ENCODE measurements at places on chromosomes 4 and X.

DNA sequence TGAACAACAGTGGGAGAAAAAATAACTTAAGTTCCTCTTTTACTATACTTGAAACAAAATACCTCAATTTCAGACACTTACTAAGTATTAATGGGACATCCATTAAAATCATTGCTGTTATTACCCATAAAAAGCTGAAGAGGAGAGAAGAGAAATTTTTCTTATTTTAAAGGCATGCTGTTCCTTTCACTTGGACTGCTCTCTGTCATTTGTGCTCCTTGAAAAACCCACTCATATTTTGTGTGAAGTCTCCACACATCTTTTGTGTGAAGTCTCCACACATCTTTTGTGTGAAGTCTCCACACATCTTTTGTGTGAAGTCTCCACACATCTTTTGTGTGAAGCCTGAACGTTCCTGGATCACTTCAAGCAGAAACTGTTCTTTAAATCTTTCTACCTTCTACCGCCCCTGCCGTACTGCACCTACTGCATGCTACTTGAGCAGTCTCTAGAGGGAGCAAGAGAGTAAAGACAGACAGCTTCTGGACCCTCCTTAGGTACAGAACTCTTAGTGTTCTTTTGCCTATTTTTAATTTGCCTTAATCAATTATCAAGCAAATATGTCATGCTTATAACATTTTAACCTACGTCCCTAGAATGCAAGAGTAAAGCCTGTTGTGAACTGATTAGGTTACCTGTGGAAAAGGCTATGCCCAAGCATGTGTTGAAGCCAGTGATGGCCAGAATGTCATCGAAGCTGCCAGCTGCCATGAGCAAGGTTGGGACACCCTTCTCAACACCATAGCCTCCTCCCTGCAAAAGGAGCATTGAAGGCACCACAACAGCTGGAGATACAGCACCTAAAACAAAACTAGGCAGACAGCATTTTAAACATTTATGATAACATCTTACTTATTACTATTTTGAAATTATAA is 27.1 kb upstream of the SLC9B1 start:
- peak; percentile 56 for DNase-seq

GRCh38 chrX:151336809-151337208 is 60.2 kb upstream of the VMA21 start:
- no peak for DNase-seq

- peak; percentile 70 for DNase-seq
Measured at GRCh38 chr4:148834804-148835631, 392.8 kb upstream of the NR3C2 start.

GRCh38 chr4:123587983-123588494 is 191.4 kb downstream of the SPRY1 start:
- peak; percentile 62 for DNase-seq

DNA sequence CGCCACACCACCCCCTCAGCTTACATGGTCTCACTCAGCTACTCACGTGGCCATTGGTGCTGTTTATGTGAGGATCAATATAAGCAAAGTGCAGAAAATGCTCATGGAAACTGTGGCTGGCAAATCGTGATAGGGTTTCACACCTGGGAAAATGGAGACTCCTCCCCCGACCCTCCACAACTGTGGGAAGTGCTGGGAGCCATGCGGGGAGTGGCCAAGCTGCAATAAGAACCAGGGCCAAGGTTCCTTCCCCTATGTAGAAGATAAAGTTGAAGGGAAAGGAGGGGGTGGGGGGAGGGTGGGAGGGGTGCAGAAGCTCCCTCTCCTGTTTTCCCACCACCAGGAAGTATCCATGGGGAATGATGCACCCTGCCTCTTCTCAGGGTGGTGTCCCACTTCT is 145.5 kb upstream of the MAMLD1 start:
- no peak for DNase-seq

GRCh38 chr4:86939729-86940575 is 5.1 kb downstream of the AFF1 start:
- no peak for DNase-seq

DNA sequence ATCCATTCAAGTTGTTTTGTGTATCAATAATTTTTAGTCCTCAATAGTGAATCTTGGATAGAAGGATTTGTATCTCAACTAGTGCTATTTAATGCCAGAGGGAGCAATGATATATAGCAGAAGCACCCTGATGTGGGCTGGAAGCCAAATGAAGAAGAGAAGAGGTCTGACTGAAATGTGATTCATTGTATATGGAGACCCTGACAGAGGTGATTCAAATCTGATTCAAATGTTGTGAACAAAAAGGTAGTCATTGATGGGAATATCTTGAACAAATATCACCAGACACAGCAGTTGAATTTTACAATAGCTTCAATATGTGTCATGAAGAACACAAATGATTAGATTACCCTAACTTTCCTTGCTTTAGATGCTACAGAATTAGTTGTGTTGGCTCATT is 27.5 kb upstream of the SULT1B1 start:
- DNase-seq: no peak

DNA sequence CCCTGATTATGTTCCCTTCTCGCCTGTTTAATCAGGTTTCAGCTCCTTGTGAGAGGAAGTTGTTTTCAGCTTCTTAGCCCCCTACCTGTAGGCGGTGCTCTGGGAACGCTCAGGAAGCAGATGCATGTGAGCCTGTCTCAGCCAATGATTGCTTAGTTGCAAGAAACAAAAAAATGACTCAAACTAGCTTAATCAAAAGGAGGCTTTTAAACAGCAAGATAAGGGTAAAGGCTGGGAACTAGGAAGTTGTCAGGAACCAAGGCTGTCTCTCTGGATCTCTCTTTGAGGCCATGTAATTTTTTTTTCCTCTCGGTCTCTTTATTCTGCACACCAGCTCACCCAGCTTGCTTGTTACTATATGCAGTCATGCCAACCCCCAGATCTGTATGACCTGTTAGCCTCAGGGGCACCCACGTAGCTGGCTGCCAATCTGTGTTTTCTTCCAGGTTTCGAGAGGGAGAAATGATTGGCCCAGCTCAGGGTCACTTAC is 109.1 kb downstream of the PTTG2 start:
- DNase-seq: no peak

Data from AG08395 (cell line).